ENCODE measurements at places on chromosomes 3 and 15.
A peak's percentile ranks its signal among the peaks of the same experiment; 100 is the strongest.

DNA sequence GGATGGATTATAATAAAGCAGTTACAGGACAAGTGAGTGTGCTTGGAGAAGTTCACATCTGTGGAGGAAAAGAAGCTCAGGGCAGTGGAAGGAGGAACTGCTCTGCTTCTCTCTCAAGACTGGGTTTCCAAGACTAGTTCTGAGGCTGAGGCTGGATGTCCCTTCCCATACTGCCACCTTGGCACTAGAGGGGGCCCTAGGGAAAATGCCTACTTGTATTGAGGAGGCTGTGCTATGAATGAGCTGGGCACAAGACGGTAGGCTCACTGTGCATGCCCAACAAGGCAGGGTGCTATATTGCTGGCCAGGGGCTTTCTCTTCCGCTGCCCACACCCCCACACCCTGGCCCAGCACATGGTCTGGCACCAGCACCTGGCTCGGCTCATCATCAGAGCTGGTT, 65.2 kb downstream of the SLCO2A1 start:
- peak; percentile 10 for DNase-seq

DNA sequence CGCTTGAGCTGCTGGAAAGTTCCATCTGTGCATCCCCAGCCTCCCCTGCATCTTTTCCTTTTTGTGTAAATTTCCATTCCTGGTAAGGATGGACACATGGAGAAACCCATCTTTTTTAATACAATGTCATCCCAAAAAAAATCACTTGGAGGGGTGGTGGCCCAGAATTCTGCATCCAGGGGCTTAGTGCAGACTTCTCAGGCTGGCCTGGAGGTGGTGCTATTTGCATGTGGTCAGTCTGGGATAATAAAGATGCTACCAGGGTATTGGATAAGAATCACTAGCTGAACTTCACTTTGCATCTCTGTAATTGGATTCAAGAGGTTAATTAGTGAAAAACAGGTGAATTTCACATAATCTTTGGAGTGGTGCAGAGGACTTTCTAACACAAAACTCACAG, 1.8 kb upstream of the ZSCAN2 start:
- peak; percentile 49 for DNase-seq

DNA sequence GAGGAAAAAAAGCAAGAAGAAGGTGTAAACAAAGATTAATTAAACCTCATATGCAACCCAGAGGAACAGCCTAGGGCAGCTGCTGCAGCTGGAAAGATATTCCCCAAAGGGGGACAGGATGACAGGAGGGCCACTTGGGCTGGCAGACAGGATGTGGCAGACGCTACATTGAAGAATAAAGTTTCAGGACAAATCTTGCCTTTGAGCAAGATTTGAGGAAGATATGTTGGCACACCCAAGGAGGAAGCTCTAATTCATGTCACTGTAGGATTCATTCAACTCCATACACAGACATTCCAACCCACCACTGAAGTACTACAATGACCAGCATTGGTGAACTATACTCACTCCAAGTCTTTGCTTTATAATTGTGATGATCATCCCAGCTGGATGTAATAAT, 504.0 kb downstream of the SHQ1 start:
- DNase-seq, result peak; percentile 40

DNA sequence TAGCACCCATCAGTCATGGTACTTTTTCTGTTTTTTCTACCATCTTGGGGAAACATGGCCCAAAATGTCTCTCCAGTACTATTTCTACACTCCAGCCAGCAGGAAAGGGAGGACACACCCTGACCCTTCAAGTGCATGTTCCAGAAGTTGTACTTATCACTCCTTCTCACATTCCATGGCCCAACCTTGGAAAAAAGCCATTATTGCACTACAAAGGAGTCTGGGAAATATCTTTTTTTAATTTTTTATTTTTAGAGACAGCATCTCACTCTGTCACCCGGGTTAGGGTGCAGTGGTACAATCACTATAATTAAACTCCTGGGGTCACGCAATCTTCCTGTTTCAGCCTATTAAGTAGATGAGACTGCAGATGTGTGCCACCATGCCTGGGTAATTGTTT, 100.0 kb upstream of the PPP2R3A start:
- no peak for DNase-seq

GRCh38 chr3:173862701-173863100, 465.2 kb downstream of the NLGN1 start:
- DNase-seq, result no peak

GRCh38 chr3:172918165-172918564, 167.6 kb downstream of the ECT2 start:
- DNase-seq, result no peak

DNA sequence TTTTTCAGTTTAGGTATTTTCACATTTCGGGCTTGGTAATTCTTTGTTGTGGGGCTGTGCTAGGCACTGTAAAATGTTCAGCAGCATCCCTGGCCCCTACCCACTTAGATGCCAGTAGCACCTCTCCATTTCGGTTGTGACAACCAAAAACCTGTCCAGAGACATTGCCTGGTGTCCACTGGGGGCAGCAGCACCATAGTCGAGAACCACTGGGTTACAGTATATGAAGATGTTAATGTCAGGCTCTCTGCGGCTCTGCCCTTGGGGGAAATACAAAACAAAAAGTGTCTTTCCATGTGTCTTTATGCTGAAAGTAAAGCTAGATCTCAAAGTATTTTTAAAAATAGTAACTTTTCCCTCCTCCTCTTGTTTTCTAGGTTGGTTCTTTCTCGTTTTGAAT, 177.2 kb downstream of the ITPR1 start:
- no peak for DNase-seq

GRCh38 chr15:35974052-35974451, 428.1 kb upstream of the DPH6 start:
- no peak for DNase-seq

DNA sequence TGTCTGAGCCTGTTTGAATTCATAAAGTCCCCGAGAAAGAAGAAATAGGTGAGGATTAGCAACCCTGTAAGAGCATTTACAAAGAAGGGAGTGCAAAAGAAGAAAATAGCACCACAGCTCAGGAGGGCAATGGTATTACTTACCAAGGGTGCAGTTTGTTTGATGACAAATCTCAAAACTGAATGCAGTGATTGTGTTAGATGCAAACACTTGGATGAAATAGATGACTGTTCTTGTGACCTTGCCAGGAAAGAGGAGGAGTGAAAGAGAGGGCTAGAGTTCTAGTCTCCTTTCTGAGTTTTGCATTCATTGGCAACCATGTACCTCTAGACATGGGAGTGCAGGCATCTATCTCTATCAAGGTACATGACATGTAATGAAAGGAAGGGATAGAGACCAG, 1030.8 kb upstream of the CFAP20DC start:
- no peak for DNase-seq

DNA sequence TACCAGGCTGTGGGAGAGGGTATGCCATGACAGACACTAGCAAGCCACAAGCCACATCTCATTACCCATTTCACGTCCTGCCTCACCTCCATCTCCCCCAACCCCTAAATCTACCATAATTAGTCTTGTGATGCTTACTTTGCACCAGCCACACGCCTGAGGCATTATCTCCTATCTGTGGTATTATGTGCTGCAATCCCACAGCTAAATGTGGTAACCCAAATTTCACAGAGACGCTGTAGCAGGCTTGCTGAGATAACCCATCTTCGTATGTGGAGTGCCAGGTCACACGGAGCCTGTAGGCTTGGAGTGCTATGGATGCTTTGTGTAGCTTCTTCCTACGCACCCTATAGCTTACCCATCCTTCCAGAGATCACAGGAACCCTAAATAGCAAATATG, 256.7 kb upstream of the KCNH8 start:
- DNase-seq, result no peak

DNA sequence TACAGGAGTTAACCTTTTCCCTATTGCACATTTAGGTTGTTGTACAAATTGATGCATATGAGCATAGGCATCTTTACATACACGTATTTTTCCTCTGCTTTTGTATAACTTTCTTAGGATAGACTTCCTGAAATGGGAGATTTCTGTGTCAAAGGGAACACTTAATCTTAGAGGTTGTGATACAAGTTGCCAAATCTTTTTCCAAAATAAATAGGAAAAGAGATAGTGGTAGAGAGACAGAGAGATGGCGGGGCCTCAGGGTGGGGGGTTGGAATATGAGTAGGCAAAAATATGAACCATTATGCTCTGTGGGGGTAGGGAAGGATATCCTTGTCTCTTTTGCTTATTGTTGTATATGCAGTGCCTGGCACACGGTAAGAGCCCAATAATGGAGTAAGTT, 70.7 kb upstream of the UBE2E1 start:
- DNase-seq, result no peak

DNA sequence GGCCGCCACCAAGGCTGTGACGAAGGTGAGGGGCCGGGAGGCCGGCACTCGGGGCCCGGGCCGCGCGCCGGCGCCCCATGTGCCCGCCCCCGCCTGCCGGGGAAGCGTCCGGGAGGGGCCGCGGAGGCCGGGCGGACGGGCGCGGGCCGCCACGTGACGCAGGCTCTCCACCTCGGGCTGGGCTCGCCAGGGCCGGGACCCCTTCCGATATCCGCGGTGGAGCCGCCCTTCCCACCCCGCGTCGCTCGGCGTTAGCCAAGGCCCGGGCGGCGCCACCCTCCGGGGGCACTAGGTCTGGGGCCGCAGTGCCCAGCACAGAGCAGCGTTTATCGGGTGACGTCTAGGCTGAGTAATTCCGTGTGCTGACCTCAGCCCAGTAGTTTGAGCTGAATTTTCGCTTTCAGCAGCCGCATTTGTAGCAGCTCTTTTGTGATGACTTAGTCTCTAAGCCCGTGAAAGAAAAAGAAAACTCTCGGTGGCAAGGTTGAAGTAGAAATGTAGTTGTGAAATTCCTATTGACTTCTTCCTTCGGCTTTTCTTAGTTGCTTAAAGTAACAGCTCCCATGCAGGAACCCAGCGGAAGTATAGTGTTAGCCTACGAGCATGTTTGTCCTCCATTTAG, 885 bp downstream of the CDV3 start:
- DNase-seq, result peak; percentile 96

DNA sequence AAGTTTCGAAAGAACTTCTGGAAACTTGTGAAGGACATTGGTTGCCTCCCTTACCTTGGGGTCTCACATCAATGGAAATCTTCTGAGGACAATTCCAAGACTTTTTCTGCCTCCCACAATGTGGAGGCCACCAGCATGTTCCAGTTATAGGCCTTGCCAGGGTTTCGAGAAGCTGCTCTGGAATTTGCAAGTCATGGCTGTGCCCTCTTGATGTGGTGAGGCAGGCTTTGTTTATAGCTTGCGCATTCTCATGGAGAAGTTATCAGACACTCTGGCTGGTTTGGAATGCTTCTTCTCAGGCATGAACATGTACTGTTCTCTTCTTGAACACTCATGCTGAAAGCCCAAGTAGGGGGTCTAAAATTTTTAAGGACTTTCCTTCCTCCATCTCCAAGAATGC, 4.1 kb downstream of the CXCR6 start:
- DNase-seq, result no peak

- DNase-seq, result no peak
Observed at GRCh38 chr3:50587806-50588758, 18.8 kb downstream of the HEMK1 start.

Measured in suppressor macrophage treated with lipopolysaccharide for 4 hours (primary cell).